Daoy (cell line): ENCODE measurements at places on chromosomes 4 and X. TPM values are rescaled to one million over a fixed set of nuclear protein-coding genes. Genes with fewer than 3 reads are reported as not detected.

SLC16A2 gene
- 5.8 and 7.5 TPM in 2 replicates for total RNA-seq

UGT2B11 gene
- total RNA-seq = not detected in 2 replicates

UGT2A1 gene
- total RNA-seq = not detected in 2 replicates

RBM46 gene
- total RNA-seq = not detected in 2 replicates

EDA2R gene
- 0.40 TPM in 1 of 2 replicates, not detected in the other for total RNA-seq

PPP2R2C gene
- 0.86 and 1.0 TPM in 2 replicates for total RNA-seq

MAGEA11 gene
- 46.0 and 48.3 TPM in 2 replicates for total RNA-seq

TEX11 gene
- not detected in 2 replicates for total RNA-seq

CFAP47 gene
- 0.06 and 0.17 TPM in 2 replicates for total RNA-seq

TREX2 gene
- 1.3 TPM in 1 of 2 replicates, not detected in the other for total RNA-seq

BANK1 gene
- total RNA-seq = 0.03 TPM in 1 of 2 replicates, not detected in the other

CSAG3 gene
- 0.21 and 2.2 TPM in 2 replicates for total RNA-seq

PCDH11X gene
- not detected in 2 replicates for total RNA-seq

GIMD1 gene
- total RNA-seq = not detected in 2 replicates

PDLIM3 gene
- 18.9 and 20.4 TPM in 2 replicates for total RNA-seq

NPNT gene
- total RNA-seq = not detected in 2 replicates

FAM156B gene
- total RNA-seq = 3.5 and 7.9 TPM in 2 replicates

RAI2 gene
- 0.86 TPM in 1 of 2 replicates, not detected in the other for total RNA-seq

DSPP gene
- not detected in 2 replicates for total RNA-seq

CLDN34 gene
- total RNA-seq = not detected in 2 replicates

SPANXD gene
- total RNA-seq = 1.5 TPM in 1 of 2 replicates, not detected in the other

CT83 gene
- not detected in 2 replicates for total RNA-seq

EMCN gene
- total RNA-seq = not detected in 2 replicates

ADGRG4 gene
- total RNA-seq = not detected in 2 replicates

LDB2 gene
- 0.74 and 4.6 TPM in 2 replicates for total RNA-seq

XK gene
- 1.7 and 2.0 TPM in 2 replicates for total RNA-seq

SPANXA2 gene
- total RNA-seq = 25.7 and 64.6 TPM in 2 replicates

PLAC1 gene
- not detected in 2 replicates for total RNA-seq

SORCS2 gene
- 0.91 and 2.0 TPM in 2 replicates for total RNA-seq

LANCL3 gene
- 0.74 and 0.80 TPM in 2 replicates for total RNA-seq

ALPK1 gene
- 2.2 and 3.8 TPM in 2 replicates for total RNA-seq

PIN4 gene
- 21.4 and 29.3 TPM in 2 replicates for total RNA-seq

TCP11X2 gene
- not detected in 2 replicates for total RNA-seq

SSX3 gene
- 1.1 TPM in 1 of 2 replicates, not detected in the other for total RNA-seq

SLC38A5 gene
- 3.5 TPM in 1 of 2 replicates, not detected in the other for total RNA-seq

GABRQ gene
- total RNA-seq = 0.63 and 1.3 TPM in 2 replicates

TLL1 gene
- not detected in 2 replicates for total RNA-seq

APLN gene
- total RNA-seq = 0.34 and 1.1 TPM in 2 replicates

TAF9B gene
- 27.0 and 30.2 TPM in 2 replicates for total RNA-seq

DCX gene
- total RNA-seq = not detected in 2 replicates

SPATA4 gene
- 0.34 TPM in 1 of 2 replicates, not detected in the other for total RNA-seq
